HAP-1 (cell line): ENCODE measurements at places on chromosomes 3 and 15.

- no peak for DNase-seq
These were observed 46.9 kb downstream of the LYSMD4 start for GRCh38 chr15:99686290-99686689.

DNA sequence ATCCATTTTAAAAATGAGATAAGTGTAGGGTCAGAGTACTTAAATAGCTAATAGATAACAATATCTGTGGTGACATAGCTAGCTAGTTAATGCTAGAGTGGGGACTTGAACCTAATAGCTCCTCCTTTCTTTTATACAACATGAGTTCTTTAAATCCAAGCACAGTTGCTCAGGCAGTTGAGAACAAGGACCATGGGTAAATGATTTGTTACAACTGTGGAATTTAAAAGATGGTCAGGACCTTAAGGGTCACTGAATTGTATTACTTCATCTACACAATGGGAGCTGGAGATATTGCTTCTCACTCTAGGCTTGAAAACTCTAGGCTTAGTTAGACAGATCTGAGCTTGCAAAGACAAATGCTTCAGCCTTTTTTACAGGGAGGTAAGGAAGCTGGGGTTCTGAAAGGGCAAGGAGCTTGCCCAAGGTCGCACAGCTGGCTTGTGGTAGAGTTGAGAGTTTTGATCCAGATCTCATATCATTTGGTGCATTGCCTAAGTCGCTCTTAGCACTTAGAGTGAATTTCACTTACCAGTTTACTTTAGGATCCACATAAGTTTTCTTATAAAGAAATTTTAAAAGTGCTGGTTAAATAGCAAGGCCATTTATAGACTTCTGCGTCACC is 90.2 kb downstream of the EDEM1 start:
- DNase-seq, result no peak

DNA sequence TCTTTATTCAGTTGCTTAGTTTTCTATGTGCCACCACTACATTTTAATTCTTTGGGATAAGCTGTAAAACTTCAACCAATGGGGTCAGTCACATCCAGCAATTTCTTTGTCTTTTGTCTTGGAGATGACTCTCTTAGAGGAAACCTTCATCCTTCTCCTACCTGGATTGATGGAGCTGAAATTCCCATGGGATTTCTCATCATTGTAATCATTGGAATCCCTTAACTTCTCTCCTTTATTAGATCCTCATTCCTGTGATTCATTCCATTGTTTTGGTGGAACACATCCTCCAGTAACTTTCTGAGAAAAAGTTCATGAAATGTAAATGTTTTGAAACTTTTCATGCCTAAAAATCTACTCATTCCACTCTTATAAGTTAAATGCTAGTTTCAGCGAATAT is 9.6 kb upstream of the PLOD2 start:
- no peak for DNase-seq

DNA sequence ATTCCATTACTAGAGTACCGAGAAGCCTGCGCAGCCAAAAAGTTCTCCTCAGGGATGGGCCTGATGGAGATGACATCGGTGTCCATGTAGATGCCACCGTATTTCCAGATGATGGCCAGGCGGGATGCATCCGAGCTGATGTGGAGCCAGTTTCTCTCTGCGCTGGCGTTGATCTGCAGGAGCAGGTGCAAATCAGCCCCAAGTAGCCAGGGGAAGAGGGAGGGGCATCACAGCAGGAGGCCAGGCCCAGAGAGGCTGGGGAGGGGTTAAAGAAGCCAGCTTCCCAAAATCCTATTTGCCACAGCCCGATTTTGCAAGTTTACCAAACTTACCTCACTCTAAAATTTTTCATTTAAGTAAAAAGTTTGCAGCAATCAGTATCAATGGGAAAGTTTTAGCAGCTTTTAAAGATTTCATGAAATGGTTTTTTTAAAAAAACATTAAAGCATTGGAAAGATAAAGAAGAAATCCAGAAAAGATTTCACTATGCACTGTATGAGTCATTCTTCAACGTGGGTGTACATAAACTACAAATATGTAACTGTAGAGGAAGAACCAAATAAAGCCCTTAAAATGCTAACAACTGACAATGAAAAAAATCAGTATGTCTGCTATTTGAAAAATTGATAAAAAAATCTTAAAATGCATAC is 7.4 kb downstream of the A4GNT start:
- no peak for DNase-seq

DNA sequence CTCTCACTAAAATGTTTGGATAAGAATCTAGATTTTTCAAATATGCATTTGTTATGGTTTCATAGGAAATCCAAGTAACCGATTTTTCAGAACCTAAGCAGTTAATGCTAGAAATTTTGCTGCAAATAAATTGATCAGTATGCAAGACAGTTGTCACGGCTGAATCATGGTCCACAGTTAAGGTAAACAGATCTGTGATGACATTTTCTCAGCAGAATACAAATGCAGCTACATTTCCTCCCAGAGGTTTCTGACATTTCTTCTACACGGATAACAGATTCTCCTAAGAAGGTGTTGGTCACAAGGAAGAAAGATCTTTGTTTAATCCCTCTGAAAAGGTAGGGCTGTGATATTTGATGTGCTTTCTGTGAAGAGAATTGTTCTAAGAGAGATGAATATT is 36.9 kb downstream of the ARNT2 start:
- DNase-seq, result no peak

- DNase-seq, result no peak
These were observed 33.3 kb downstream of the GABPB1 start for GRCh38 chr15:50321680-50322210.

- peak; percentile 30 for DNase-seq
These were observed 47.7 kb upstream of the DUT start for GRCh38 chr15:48283396-48284145.

DNA sequence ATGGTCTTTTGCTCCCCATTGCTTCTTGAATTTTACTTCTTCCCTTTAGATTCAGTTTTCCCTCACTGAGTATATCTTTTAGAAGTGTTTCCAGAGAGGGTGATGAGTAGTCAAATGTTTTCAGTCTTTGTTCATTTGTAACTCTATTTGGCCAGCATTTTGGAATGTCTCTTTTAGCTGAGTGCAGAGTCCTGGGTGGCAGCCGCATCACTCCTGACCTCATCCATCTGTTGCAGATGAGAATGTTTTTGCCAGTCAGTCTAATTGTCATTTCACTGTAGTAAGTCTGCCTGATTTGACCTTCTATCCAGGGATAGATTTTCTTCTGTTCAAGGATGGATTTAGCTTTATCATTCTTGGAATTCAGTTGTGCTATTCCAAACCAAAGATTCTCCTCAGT is 7.3 kb downstream of the SRPRB start:
- no peak for DNase-seq

DNA sequence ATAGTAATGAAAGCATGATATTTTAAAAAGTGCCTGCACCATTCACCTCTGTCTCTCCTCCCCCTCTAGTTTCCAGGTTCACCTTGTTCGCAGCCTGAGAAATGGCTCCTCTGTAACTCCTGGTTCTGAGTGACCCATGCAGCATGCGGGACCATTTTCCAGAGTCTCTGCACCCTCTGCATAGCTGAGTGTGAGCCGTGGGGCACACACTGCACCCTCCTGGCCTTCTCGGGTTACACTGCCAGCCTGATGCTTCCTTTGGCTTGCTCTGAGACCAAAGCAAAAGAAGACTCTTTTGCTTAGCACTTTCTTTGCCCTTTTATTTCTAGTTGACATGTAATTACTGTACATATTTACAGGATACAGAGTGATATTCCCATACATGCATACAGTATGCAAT is 287.3 kb downstream of the GABRG3 start:
- DNase-seq, result no peak

DNA sequence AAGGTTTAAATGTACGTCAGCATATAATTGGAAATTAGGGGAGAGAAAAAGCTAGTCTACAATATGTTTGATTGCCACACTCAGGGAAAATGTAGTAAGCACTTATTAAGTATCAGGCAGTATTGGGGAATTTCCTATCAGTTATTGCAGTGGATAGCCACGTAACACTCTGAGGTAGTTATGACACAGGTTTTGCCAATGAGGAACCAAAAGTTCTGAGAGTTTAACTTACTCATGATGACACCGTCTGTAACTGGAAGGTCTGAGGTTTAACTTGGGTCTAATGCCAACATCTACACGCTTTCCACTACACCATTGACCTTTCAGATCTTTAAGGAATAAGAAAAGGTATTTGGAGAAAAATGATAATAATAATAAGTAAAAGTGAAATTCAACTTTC is 89.5 kb downstream of the ZMAT3 start:
- DNase-seq, result no peak

GRCh38 chr3:45486136-45486535 is 97.8 kb downstream of the LARS2 start:
- DNase-seq, result no peak

- no peak for DNase-seq
These were observed 1146.7 kb downstream of the IGSF11 start for GRCh38 chr3:117887901-117888300.

- DNase-seq, result no peak
These were observed 53.1 kb downstream of the GRIP2 start for GRCh38 chr3:14487086-14487485.

- no peak for DNase-seq
These were observed 26.4 kb downstream of the ANXA2 start for GRCh38 chr15:60371175-60372051.

GRCh38 chr3:193780810-193781478 is 187.9 kb downstream of the OPA1 start:
- peak; percentile 87 for DNase-seq

DNA sequence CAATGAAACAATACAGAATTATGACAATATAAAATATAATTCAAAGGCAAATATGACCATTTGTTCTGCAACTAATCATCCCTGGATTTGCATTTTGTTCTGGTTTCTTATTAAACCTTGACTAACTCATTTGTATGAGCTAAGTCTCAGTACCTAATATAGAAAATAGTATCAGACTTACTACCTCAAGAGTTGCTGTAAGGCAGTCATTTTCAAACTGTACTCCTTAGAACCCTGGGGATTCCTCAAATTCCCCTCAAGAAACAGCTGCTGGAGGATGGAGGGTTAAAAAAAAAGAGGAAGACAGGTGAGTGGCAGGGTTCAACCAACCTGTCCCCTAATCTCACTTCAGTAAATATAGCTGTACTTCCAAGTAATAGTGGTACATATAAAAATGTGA is 11.1 kb downstream of the ZBTB11 start:
- DNase-seq, result no peak

- no peak for DNase-seq
These were observed 856.2 kb downstream of the TUSC7 start for GRCh38 chr3:117565777-117566176.

DNA sequence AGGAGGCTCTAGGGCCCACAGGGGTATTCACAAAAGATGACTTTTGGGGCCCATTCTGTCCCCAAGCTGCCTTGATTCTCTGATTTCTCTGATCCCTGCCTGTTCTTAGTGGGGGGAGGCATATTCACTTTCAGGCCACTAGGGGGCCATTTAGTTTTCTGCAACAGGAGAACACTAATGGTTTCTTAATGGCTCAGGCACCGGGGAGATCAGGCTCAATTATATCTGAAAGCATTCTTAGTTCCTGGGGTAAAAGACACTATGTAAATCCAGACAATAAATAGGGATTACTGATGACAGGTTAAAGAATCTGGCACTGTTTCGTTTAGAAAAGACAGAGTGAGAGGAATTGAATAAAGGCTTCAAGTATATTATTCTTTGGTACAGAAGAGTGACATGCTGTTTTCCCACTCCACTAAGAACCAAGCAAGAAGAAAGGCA is 2.5 kb upstream of the INAFM2 start:
- peak; percentile 84 for DNase-seq

GRCh38 chr15:26972636-26973035 is 1.7 kb downstream of the GABRG3 start:
- no peak for DNase-seq

DNA sequence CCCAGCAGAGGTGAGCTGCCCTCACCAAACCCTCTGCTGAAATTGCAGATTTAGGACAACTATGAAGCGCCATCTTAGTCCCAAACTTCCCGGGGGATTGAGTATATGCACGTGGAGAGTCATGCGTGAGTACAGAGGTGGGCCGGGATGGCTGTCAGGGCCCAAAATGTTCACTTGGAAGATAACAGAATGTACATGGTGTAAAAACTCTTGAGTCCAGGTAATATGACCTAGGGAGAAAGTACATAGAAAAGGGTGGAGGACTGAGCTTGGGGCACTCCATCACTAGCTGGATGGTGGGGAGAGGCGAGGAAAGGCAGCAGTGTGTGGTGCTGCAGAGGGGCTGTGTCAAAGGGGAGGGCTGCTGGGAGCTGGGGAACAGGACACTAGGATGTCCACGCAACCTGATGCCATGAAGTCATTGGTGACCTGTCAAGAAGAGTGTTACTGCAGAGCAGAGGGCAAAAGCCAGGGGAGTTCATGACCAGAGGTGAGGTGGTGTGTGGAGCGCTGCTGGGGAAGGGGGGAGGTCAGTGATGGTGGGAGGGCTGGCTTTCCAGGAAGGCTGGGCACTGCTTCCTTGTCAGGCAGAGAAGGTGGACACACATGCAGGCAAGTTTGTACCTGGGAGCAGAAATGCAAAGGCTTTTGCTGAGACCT is 236.2 kb upstream of the LYSMD4 start:
- DNase-seq, result no peak

DNA sequence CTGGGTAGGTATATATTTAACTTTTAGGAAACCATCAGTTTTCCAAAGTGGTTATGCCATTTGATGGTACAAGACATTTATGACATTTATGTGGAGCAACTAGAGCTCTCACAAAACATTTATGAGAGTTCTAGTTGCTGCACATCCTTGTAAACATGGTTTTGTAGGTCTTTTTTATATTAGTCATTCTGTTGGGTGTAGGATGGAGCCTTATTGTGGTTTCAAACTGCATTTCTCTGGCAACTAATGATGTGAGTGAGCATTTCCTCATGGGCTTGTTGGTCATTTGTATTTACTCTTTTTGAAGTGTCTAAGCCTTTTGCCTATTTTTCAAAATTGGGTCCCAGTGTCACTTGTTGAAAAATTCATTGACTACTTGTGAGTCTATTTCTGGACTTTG is 45.7 kb upstream of the MGLL start:
- no peak for DNase-seq

DNA sequence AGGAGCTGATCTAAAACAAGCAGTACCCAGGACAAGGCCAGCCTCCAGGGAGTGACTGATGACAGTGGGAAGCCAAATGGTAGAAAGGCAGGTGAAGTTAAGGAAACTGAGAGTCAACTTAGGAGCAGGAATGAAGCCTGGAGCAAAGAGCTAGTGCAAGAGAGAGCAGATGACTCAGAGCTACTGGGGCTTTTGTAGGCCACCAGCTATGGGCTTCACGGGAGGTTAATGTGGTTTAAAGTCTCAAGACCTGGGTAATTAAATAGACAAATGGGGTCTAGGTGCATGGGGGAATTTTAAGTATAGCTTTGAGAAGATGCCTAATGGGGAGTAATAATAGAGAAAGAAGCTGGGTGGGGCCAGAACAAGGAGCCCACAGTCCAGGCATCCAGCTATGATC is 3.1 kb downstream of the CD86 start:
- no peak for DNase-seq

- DNase-seq, result peak; percentile 32
These were observed 4.3 kb downstream of the RBP1 start for GRCh38 chr3:139534992-139535879.

GRCh38 chr3:143098032-143098764 is 21.4 kb upstream of the CHST2 start:
- peak; percentile 36 for DNase-seq

GRCh38 chr3:146191051-146191450 is 30.1 kb upstream of the PLOD2 start:
- DNase-seq, result no peak
